Stimulated activated naive CD4-positive, alpha-beta T cell treated with Interleukin-2 at 50 U/mL for 16 hours (primary cell): ENCODE measurements at places on chromosomes 5 and 9.

- DNase-seq, result no peak
Measured at GRCh38 chr5:159695741-159696294, 220.5 kb upstream of the ADRA1B start.

DNA sequence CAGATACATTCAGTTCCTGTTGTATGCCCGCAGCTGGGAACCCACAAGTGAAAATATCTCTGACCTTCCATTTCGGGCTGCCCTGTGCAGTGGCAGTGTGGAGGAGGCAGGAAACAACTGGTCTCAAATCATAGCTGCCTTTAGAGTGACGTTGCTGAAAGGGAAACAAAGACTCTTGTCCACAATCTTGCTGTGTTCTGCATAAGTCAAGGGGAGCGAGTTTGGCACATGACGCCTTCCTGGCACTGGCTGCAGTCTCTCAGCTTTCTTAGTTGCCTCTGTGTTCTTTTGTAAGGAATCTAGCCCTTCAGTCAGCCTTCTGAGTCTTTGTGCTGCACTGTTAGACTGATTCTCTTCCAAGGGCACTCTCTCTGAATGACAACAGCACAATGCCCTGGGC is 24.0 kb downstream of the ADAMTS16 start:
- no peak for DNase-seq

- DNase-seq, result no peak
Measured at GRCh38 chr5:128494516-128494915, 43.5 kb downstream of the FBN2 start.

DNA sequence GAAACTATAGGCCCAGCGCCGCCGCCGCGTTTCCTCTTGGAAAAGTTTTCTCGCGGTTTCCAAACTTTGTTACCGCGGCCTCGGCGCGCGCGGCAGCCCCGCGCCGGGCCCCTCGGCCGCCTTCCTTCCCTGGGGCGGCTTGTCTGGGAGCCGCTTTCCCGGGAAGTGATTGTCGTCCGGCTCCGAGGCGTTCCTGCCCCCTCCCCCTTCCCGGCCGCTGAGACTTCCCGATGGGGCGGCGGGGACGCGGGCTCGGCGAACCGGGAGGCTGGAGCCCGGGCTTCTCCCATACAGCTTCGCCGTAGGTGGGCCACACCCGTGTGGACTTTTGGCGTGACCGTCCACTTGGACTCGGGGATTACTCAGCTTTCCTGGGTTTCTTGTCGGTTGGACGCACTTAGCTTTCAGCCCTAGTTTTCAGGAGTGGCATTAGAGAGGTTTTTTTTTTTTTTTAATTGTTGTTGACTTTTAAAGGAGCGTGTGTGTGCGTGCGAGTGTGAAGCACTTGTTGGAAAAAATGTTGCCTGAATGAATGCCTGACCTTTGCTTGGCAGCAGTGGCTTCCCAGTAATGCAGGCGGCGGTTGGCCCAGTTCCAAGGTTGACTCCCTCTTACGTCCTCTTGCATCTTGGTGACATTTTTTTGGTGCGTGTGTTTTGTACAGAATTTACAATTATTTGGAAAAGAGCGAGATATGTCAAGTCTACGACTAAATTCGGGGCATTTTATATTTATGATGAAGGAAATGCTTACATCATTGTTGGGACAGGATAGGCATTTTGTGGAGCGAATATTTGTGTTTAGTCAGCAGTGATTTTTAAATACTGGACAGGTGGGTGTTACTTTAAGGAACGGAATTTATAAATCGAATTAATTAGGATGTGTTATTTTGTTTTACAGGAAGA is 821 bp downstream of the CTNNA1 start:
- DNase-seq, result peak; percentile 48

DNA sequence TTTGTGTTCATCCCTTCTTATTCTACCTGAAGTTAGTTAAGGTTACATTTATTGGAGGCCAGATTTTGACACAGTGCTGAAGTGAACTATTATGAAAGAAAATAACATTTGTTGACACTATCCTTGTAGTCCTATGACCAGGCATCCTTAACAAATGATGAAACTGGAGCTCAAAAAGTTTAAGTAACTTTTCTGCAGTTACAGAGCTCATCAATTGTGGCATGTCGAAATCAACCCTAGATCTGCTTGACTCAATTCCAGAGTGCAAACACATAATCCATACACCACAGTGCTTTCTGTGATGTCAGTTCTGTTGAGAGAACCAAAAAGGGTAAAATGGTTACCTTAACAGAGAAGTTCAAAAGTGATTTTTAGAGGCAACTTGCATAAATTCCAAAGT is 28.6 kb downstream of the KCNN2 start:
- no peak for DNase-seq

DNA sequence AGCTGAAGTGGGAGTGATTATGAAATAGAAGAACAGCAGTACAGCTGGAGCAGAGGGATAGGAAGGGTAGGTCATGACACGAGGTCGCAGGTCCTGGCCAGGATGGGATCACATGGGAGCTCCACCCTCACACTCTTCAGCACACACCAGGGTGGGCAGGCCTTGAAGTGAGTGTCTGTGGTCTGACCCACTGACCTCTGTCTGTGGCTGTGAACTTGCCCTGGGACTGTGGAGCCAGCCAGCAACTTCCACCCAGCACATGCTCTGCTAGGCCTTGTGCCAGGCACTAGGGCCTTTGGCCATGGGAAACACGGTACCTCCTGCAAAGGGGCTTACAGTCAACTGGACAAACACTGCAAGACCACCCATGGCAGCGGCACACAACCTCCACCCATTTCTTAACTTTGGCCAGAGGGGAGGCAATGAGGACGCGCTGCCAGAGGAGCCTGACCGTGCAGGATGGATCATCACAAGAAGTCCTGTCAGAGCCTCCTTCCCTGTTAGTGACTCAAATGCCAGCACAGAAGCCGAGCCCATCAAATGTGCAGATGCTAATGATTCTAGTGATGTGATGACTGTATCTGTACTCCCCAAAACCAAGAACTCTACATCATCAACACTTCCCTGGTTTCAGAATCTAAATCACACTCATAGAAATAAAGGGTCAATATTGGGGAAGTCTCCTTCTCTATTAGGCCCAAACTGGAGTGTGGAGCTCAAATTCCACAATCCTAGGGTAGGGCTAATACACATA is 113.6 kb downstream of the DPYSL3 start:
- no peak for DNase-seq

DNA sequence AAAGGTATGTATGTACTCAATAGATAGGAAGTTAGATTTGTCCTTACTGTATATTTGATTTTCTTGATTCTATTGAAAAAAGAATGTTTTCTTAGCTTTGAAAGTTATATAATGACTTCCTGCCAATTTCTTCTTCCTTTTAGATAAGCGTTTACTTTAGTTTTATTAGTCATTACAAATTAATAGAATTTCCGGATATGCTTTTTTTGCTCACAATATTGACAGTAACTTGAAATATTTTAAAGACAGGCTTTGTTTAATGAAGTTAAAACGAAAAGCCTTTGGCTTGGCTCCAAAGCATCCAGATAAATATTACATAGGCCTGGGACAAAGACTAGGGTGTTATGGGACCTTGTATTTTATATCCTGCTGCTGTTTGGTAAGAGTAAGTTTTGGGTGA is 49.5 kb downstream of the CWC27 start:
- no peak for DNase-seq

- DNase-seq, result no peak
Measured at GRCh38 chr5:55541056-55541635, 6.4 kb upstream of the PLPP1 start.

- DNase-seq, result no peak
Measured at GRCh38 chr5:163916376-163916775, 411.0 kb downstream of the MAT2B start.

DNA sequence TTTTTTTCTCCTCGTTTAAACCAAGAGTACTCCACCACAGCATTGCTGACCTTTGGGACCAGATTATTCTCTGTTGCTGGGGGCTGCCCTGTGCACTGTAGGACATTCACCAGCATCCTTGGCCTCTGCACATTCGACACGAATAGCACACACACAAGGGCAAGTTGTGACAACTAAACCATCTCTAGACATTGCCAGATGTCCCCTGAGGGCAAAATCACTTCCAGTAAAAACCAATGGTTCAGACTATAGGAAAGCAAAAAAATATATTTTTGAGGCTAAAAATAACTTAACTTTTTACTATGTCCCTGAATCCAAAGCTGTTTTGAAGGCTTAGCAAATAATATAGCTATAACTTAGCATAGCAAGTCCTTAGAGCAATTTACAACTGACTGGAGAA is 65.9 kb downstream of the SEMA5A start:
- DNase-seq, result no peak

- no peak for DNase-seq
Measured at GRCh38 chr5:147530530-147531389, 20.9 kb upstream of the DPYSL3 start.

- no peak for DNase-seq
Measured at GRCh38 chr5:174020928-174021304, 24.6 kb upstream of the NSG2 start.

DNA sequence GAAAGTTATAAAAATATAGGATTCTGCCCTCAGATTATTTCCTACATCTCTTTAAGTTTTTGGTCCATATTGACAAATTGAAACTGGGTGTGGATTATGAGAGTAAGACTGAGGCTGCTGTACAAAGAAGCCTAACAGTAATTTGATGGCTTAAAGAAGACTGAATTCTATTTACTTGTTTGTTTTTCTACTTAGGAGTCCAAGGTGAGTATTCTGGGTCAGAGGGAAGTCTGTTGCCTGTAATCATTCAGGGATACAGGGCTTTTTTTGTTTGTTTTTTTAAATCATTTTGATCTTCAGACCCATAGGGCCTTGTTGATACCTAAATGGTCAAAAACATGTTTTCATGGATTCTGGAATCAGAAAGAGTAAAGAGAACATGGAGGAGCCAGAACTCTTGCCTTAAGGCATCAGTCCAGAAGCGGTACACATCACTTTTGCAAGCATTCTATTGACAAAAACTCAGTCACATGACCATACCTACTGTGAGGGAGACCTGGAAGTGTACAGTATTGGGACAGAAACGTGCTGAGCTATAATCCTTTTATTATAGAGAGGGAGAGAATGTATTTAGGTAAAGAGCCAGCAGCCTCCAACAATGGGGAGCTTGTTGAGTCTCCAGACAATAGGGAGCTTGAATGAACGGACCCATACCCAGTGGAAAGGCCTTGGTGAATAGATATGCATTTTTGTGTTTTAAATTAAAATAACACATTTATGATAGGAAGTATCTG is 102.7 kb downstream of the LRRC70 start:
- DNase-seq, result no peak

GRCh38 chr5:109196087-109196822 is 213.5 kb downstream of the PJA2 start:
- no peak for DNase-seq

GRCh38 chr5:139140591-139141071 is 57.5 kb downstream of the SIL1 start:
- DNase-seq, result no peak

DNA sequence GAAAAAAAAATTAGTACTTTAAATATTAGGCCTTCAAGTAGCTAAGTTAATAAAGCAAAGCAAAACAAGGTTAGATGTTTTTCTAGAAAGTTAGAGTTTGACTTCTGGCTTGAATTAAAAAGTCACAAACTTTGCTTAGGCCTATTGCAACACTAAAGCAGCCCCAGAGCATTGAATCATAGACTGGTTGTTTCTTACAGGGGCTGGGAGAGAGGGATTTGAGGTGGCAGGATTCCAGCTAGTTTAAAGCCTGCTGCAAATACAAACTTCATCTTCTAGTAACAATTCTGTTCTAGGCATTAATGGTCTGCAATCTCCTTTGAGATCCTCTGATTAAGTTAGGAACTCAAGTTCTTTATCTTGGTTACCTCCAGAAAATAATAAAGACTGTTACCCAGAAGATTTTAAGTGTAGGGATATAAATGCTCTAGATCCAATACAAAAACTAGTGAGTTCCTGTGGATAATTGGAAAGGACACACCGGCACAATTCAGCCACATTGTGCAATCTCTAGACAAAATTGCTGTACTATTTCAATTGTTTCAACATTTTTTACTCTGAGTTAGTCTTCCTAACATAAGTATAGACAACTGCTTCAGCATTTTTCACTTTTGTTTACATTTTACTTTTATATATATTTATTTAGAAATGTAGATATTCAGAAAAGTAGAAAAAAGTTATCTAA is 12.6 kb downstream of the OR13C5 start:
- no peak for DNase-seq

DNA sequence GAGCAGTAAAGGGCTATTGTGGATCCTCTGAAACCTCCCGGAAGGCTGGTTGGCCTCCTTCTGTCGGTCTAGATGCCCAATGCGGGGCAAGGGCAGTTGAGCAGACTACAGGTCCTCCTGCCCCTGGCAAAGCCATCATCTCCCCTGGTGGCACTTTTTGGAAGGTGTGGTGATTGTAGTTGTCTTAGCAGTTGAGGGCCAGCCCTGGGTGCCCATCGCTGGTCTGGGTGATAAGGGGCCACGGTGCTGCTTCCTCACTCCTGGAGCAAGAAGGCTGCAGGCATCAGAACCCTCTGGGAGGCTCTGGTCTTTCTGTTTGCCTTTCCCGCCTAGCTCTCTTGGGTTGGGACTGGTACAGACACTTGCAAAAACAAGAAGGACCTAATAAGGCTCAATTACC is 63.8 kb downstream of the CYSTM1 start:
- DNase-seq, result no peak

- DNase-seq, result no peak
Measured at GRCh38 chr5:91020065-91020800, 362.9 kb downstream of the ARRDC3 start.

DNA sequence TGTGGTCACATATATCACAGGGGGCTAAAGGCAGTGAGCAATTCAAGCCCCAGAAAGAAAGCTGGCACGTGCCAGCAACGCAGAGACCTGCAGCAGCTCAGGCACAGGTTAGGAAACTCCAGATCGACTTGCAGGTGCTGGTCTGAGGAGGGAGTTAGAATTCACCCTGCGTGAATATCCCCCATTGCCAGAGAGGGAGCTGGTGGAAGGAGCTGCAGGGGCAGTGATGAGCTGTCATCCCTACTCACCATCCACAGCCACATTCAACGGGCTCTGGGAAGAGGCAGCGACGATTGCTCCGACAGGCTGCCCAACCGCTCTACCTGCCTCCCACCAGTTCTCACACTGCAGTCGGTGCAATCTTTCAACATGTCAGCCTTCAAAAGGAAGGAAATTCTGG is 40.8 kb upstream of the CLK4 start:
- DNase-seq, result no peak

GRCh38 chr9:136153381-136154065 is 34.8 kb upstream of the TMEM250 start:
- DNase-seq, result no peak

DNA sequence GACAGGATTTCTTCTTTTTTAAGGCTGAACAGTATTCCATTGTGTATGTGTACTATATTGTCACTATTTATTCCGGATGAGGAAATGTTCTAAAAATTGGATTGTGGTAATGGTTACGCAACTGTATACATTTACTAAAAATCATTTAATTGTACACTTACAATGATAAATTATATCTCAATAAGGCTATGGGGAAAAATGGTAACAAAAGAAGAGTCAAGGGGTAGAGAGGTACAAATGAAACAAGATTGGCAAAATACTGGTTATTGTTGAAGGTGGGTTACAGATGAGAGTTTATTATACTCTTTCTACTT is 62.3 kb upstream of the TNFAIP8 start:
- no peak for DNase-seq

DNA sequence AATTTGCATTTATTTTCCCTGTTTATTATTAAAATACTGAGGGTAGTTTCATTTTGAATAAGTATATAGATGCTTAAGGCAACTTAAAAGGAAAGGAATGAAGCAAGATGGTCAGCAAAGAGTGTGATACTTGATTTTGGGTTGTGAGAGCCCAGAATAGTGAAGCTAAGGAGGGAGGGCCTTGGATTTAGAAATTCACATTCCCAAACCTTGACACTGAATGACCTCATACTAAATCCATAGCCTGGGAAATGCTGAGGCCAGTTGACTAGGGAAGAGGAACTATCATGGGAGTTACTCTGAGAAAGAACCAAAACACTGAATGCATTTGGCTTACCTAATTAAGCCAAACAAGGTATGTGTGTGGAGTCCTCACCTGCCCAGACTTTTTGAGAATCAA is 292.5 kb downstream of the SPATA31D1 start:
- no peak for DNase-seq
